ENCODE measurements at places on chromosomes 12 and 14.
A peak's percentile ranks its signal among the peaks of the same experiment; 100 is the strongest.

DNA sequence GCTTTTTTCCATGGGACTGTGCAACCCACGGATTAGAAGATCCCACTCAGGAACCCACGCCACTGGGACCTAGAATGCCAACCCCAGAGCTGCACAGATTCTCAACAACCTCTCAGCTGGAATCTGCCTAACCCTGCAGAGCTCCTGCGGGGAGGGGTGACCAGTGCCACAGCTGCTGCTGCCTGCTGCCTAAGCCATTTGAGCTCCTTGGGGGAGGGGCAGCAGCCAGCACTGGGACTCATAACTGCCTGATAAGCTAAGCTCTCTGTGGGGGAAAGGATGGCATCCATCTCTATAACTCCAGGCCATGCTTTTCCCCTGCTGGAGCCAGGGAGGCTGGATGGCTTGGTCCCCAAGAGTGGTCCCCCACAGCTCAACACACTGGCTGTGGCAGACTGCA, 182.8 kb downstream of the SLC5A8 start:
- no peak for DNase-seq

DNA sequence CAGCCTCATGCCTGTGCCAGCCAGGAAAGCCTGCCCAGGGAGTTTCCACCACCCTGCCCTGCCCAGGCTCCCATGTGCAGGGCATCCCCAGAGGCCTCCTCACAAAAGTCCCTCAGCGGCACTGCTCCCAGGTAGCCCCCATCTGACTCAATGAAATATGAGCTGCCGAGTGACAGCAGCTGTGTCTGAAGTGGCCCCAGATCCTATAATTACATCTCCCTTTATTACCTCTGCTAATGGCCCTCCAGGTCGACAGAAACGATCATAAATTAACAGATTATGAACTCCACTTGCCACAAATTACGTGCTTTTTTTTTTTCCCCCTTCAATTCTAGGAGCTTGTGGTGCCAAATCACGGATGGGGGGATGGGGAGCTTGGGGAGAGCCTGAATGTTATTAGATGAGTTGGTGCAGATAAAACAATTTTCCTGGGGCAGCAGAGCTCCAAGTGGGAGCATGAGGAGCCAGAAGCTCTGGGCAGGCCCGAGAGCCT, 110.4 kb downstream of the ESRRB start:
- DNase-seq = no peak

DNA sequence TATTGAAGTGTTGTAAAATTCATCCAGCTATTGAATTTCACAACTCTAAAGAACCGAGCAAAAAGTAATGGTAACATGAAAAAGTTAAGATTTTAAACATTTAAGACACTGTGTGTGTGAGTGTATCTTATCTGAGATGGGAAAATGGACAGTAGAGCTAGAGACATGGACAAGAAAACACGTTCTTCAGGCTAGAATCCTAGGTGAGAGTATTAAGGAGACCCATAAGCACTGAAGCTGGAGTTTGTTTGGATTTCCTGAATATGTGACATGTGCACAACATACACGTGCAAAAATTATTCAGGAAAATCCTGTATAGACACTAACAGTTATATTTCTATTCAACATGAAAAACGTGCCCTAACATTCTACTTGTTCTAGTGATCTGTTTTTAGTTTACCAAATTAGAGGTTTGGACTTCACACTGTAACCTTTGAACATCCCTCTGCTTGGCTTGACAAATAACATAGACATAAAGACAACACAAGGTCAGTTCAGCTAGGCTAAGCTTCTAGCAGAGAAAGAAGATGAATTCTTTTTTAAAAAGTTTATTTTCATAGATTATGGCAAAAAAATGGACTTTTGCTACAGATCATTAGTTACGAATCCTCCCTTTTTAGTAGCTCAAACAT, 31.3 kb downstream of the LMNTD1 start:
- DNase-seq = no peak

- no peak for DNase-seq
Observed at GRCh38 chr14:73736842-73737241, 22.7 kb upstream of the PNMA1 start.

GRCh38 chr12:46775796-46776195, 50.0 kb downstream of the SLC38A4 start:
- no peak for DNase-seq

- DNase-seq = no peak
Observed at GRCh38 chr12:32155961-32156529, 49.4 kb downstream of the BICD1 start.

DNA sequence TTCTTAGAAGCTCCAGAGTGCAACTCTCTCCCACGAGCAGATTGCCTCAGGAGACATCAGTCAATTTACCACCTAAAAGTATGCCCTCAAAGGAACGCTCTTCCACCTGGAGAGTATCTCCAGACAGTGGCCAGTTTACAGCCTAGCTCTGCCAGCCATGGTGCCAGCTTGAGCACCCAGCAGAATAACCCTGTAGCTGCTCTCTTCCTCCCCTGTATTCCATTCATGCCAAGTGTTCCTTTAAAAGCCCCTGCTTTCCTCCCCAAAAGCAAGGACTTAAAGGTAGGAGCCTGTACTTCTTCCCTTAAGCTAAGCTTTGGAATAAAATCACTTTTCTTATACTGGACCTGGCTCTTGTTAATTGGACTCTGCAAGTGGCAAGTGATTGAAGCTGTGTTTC, 245.4 kb upstream of the TMEM132C start:
- no peak for DNase-seq

DNA sequence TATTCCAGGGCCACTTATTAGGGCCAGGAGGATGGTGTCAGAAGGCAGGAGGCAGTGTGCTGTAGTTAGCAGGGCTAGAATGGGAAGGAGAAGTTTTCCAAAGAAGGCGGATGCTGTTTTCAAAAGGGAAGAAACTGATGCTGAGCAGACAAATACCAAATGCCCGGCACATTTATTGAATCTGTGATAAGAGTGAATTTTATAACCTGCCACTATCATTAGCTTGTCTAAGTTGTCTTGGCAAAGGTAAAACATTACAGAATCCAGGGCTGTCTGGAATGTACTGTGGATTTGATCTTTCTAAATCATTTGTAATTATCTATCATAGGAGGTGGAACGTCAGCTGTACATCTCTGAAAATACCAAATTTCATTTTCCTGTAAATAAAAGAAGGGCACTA, 40.8 kb downstream of the NDUFA12 start:
- no peak for DNase-seq

DNA sequence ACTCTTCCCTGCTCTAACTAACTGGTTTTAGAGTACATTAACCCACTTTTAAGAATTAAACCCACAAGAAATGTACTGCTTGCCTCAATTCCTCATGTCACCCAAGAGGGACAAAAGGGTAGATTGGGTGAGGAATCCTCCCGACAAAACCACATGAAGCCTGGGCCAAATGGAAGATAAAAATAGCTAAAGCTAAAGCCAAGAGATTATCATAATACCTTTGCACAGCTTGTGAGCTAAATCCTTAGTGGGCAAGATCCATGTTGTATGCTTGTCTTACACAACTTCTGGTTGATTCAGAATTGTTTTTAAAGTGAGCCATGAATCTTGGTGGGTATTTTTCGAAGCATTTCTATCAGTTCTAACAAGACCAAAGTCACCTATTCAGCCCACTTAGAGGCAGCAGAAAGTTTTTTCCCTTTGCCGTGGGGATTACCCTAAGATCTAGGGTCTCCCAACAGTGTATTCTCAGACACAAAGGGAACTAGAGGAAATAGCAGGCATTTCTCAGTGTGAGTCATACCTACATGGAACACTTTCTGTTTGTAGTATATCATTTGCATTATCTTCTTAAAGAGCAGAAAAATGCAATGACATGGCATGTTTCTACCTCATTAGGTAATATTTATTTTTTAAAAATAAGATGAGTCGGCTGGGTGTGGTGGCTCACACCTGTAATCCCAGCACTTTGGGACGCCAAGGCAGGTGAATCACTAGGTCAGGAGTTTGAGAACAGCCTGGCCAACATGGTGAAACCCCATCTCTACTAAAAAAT, 616.6 kb downstream of the KCNH5 start:
- DNase-seq = no peak

DNA sequence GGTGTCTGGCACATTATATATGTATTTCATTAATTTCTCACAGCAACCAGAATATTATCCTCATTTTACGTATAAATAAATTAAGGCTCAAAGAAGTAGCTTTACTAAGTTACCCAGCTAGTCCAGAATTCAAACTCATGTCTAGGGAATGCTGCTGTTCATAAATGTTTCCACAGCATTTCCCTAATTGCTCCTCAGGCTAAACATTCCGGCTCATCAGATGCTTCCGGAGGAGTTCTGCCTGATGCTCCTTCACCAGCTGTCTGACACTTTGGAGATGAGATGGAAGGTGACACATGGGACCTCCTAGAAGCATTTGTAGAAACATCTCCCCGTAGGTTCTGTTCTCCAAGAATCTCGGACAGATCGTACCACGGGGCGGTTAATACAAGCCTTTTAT, 12.1 kb downstream of the KRT85 start:
- no peak for DNase-seq

DNA sequence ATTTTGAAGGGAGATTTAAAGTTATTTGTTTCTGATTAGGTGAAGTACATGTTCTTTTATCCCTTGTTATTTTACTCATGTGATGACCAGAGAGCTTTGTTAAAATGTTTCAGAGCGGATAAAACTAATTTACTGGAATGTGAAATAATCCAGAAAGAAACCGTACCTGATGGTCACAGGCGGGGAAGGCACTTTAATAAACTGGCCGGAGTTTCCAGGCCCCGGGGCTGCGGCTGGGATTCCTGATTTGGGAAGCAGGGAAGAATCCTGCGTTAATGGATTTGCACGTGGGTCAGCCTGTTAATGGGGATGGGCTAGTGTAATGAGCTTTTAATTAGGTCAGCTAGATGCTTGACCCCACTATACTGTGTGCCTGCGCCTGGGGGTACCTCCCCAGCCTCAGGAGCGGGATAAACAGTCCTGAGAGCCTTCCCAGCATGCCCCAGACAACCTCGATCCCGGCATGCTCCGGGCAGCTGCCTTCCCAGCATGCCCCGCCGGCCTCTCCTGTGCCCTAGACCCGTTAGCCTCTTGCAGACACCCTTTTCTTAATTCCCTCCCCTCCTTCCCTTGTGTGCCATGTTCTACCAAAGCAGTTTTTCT, 208.6 kb upstream of the CDKN3 start:
- no peak for DNase-seq

DNA sequence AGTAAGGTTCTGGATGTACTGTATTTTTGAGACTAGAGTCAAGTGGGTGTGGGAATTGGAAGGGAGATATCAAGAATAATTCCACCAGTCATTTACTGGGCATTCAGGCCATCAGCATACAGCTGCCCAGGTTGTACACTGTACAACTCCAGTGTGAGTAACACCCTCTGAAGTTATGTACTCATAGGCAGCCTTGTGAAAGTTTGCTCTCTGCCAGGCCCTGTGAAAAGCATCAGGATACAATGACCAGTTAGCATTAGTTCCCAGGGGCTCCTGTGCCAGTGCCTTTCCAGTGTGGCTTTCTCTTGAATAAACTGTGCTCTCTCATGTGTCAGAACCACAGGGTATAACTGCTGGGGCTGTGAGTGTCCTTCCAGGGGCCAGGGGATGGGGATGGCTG, 89.7 kb downstream of the LGMN start:
- DNase-seq = no peak

DNA sequence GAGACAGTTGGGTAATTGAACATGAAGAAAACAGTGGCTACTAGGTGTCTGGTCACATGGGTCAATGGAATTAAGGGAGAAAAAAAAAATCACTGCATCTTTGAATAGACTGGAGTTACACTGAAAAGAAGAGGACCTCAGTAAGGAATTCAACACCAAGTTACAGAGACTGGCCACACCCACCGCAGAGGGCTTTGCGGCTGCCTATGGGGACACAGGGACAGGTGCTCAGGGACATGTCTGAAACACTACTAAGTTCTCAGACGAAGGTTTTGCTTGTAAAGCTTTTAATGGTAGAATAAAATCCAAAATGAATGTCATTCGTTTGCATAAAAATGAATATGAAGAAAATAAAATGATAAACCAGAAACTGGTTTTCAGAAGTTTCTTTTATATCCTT, 93.8 kb downstream of the STXBP6 start:
- DNase-seq = no peak

DNA sequence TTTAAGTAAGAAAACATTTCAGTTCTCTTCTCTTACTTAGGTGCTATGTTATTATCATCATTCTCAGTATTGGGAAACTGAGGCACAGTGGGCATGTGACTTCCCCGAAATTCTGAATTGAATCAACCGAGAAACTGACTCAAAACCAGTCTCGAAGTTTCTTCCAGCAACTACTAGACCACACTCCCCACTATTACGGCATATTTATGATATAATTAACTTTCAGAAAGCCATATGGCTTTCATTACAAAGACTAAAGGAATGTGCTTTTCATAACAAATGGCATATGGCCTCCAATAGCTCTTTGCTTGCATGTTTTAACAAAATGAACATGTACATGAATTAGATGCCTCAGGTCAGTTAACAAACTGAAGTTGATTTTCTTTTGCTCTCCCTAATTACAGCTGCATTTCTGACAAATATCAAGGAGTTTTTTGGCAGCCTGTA, 182.9 kb upstream of the SLC38A2 start:
- DNase-seq = no peak

GRCh38 chr14:93303659-93304058, 29.2 kb downstream of the BTBD7 start:
- DNase-seq = no peak

- DNase-seq = no peak
Observed at GRCh38 chr12:103353913-103354312, 141.9 kb downstream of the C12orf42 start.

- DNase-seq = no peak
Observed at GRCh38 chr12:15522574-15523187, 200.4 kb downstream of the PTPRO start.

GRCh38 chr14:76812093-76812421, 625 bp downstream of the ANGEL1 start:
- no peak for DNase-seq

- DNase-seq = no peak
Observed at GRCh38 chr12:116980083-116980482, 69.3 kb downstream of the FBXW8 start.

GRCh38 chr14:31084385-31084784, 58.2 kb upstream of the STRN3 start:
- DNase-seq = no peak

- no peak for DNase-seq
Observed at GRCh38 chr14:59830338-59830734, 40.2 kb downstream of the RTN1 start.

GRCh38 chr12:64669270-64669842, 59.1 kb downstream of the RASSF3 start:
- peak; percentile 23 for DNase-seq

All from stimulated activated CD8-positive, alpha-beta memory T cell treated with anti-CD3 and anti-CD28 coated beads, Interleukin-12 subunit alpha, Interleukin-12 subunit beta, amount 100 ng/mL, for 1 hour (primary cell).